ENCODE measurements at places on chromosomes 2 and 18. TPM values are rescaled to one million over a fixed set of nuclear protein-coding genes. Genes with fewer than 3 reads are reported as not detected.

Gene CNTNAP5
- not detected for total RNA-seq

Gene GREB1
- 0.33 TPM for total RNA-seq

Gene BCL11A
- not detected for total RNA-seq

Gene CCDC85A
- total RNA-seq, result not detected

Gene PLEKHM3
- 5.4 TPM for total RNA-seq

Gene CCDC74B
- total RNA-seq, result 1.6 TPM

DNA sequence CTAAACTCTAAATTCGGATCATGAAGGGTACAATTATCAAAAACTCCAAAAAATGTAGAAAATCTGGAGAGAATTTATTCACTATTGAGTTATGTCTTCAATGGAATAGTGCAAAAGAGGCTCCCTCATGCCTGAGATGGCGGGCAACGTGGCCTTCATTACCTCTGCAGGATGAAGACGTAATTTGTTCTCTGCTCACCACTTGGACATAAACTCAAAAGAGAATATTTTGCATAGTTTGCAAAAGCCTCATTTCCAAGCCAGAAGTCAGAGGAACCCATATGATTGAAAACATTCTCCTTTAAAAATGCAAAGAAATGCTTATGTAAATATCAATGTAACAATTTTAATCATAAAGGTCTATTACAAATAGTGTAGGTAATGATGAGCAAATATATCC is 58.7 kb downstream of the SLC25A12 start:
- H3K4me1 ChIP-seq, result no peaks in the 10 kb centered on the region
- no peak for DNase-seq
- H3K27ac ChIP-seq, result no peak overlapping the region
- no peak overlapping the region for H3K4me3 ChIP-seq
- H3K36me3 ChIP-seq, result peaks cover 75% of the 10 kb centered on the region

DNA sequence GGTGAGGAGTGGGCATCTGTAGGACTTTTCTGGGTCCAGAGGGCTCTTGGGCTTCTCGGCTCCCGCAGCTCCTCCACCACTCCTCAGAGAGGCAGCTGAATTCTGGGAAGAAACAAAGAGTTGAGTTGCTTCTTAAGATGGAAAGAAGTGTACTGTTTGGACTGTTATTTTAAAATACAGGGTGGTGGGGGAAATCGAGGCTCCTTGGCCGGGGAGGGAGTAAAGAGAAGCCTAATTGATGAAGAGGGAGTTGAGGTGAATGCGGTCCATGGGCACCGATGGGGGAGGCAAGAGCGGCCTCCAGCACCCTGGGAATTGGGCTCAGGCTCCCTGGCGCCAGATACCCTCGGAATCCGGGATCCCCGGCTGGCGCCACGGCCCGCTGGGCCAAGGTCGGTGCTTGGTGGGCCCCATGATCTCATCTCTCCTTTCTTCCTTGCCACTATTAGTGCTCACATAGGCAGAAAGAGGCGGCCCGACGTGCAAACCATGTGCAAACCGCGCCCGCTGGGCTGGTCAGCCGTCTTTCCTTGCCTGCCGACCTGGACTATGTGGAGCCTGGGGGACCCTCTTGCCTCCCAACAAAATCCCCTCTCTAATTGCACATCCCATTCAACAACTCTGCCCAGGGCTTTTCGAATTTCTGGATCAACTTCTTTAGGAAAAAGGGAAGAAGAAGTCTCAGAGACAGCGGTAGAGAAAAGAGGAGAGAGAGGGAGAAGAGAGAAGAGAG is 604 bp upstream of the SIX3 start:
- H3K4me3 ChIP-seq, result peak overlapping the region; percentile 63
- peaks cover 86% of the 10 kb centered on the region for H3K27me3 ChIP-seq
- DNase-seq, result no peak
- H3K4me1 ChIP-seq, result peaks cover 40% of the 10 kb centered on the region

DNA sequence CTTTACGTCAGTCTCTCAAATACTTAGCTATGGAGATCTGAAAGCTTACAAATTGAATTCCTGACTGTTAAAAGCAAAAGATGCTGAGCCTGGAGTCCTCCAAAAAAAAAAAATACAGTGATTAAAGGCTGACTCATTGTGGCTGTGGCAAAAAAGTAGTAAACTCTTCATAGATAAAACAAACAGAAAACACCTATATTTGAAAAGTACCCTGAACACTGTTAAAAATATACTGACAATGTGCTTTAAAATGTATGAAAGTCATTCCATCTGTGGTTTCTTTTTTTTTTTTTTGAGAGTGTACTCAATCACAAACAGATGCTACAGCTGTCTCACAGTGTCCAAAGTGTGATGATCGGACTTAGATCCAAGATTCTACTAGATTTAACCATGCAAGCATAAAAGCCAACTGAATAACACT is 267.6 kb upstream of the CYP26B1 start:
- no peaks in the 10 kb centered on the region for H3K36me3 ChIP-seq
- no peaks in the 10 kb centered on the region for H3K27me3 ChIP-seq
- no peak overlapping the region for H3K27ac ChIP-seq
- no peaks in the 10 kb centered on the region for H3K4me1 ChIP-seq

GRCh38 chr2:38981670-38982357 is 92.1 kb downstream of the ARHGEF33 start:
- H3K36me3 ChIP-seq, result peaks cover 51% of the 10 kb centered on the region
- H3K27me3 ChIP-seq, result no peaks in the 10 kb centered on the region
- no peak overlapping the region for H3K27ac ChIP-seq

DNA sequence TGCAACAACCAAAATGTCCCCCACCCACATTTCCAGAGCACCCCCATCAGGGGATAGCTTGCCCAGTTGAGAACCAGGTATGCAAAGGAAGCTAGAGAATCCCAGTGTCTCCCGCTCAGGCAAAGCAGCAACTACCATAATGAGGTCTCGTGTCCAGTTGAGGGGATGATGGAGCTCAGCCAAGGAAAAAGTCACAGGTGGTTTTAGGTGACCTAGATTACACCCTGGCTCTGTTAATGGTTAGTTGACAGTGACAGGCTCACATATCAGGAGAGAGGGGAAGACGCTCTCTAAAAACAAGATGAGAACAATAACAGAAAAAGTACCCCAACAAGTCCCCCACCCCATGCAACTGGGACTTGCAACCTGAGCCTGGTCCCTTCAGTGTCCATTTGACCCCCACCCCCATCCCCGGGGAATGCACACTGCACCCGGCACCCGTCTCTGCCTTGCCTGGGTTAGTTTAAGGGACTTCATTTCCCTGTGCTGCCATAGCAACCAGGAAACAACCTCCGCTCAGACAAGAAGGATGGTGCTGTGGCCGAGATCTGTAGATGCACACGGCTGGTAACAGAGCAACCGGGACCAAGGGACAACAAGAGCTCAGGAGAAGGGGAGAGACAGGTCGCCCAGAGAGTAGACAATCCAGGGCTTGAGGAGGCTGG is at the start of gene KIAA2012:
TSS of gene KIAA2012 (plus strand) at position 519 of the 665 bp plus-strand sequence. CDS start 373 bp downstream, outside the sequence.
- no peak within 1 kb of the TSS for H3K27ac ChIP-seq
- H3K36me3 ChIP-seq, result no peaks in the 10 kb centered on the region
- no peak for DNase-seq
- H3K4me1 ChIP-seq, result no peaks in the 10 kb centered on the region

- H3K4me3 ChIP-seq, result no peak overlapping the region
- H3K27ac ChIP-seq, result no peak overlapping the region
- peaks cover 20% of the 10 kb centered on the region for H3K27me3 ChIP-seq
- H3K4me1 ChIP-seq, result no peaks in the 10 kb centered on the region
These were observed 150.7 kb upstream of the SPRED2 start for GRCh38 chr2:65583061-65583460.

DNA sequence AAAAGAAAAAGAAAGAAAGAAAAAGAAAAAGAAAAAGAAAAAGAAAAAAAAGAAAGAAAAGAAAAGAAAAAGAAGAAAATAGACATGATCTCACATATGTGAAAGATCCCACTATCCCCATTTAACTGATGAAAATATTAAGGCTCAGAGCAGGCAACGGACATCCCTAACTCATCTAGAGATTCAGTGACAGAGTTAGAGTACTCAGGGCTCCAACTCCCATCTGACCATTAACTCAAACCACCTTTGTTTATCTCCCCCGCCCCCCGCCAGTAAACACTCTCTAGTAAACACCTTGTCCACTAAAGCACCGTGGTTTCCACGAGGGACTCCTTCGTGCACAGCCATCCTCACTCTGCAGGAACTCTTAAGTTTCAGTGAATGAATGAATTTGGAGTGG is 142.9 kb downstream of the TGIF1 start:
- no peak for DNase-seq
- no peaks in the 10 kb centered on the region for H3K27me3 ChIP-seq
- H3K27ac ChIP-seq, result peak overlapping the region; percentile 98
- peak overlapping the region; percentile 92 for H3K4me3 ChIP-seq

DNA sequence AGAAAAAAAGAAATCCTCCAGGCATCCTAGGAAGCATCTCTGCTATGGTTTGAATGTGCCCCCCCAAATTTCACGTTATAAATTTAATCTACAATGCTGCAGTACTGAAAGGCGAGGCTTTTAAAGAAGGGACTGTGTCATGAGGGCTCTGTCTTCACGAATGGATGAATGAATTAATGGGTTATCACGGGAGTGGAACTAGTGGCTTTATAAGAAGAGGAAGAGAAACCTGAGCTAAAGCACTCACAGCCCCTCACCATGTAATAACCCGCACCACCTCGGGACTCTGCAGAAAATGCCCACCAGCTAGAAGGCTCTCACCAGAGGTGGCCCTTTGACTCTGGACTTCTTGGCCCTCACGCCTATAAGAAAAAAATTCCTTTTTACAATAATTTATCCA is 27.6 kb downstream of the RNU4ATAC start:
- no peaks in the 10 kb centered on the region for H3K36me3 ChIP-seq
- no peaks in the 10 kb centered on the region for H3K27me3 ChIP-seq
- peaks cover 20% of the 10 kb centered on the region for H3K4me1 ChIP-seq
- H3K27ac ChIP-seq, result no peak overlapping the region
- DNase-seq, result no peak

GRCh38 chr2:100211521-100211920 is 69.1 kb upstream of the AFF3 start:
- H3K4me3 ChIP-seq, result no peak overlapping the region
- H3K27me3 ChIP-seq, result peaks cover 2% of the 10 kb centered on the region

- peaks cover 33% of the 10 kb centered on the region for H3K4me1 ChIP-seq
- peak; percentile 74 for DNase-seq
- peak overlapping the region; percentile 76 for H3K27ac ChIP-seq
- no peak overlapping the region for H3K4me3 ChIP-seq
These were observed 37.5 kb downstream of the POLR1A start for GRCh38 chr2:86068136-86068588.

DNA sequence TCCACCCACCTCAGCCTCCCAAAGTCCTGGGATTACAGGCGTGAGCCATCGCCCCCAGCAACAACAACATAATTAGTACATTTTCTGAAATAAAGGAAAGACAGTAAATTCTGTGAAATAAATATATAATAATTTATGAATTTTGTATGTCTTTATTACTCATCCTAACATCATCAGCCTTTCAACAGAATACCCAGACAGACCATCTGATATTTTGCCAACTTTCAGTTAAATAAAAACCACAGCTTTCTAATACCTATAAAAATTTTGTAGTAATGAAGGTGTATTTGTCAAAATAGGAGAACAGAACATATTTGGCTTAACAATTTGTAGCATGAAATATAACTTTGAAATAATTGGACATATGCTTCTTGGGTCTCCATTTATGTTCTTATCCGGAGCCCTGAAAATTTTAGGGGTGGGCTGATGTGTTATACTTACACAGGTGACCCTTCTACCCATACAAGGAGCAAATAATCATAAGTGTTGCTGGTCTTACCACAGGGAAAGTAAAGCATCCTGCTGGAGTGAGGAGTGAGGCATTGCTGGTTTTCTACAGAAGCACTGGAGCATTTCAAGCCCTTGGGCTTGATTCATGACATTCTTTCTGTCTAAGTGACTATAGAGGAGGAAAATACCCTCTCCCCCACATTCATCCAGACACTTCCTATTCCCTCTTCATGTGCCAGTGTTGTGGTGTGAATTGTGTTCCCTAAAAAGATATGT is 99.3 kb downstream of the SPOPL start:
- no peaks in the 10 kb centered on the region for H3K4me1 ChIP-seq
- H3K27me3 ChIP-seq, result no peaks in the 10 kb centered on the region
- no peaks in the 10 kb centered on the region for H3K36me3 ChIP-seq
- no peak for DNase-seq
- no peak overlapping the region for H3K27ac ChIP-seq
- H3K4me3 ChIP-seq, result no peak overlapping the region

- DNase-seq, result no peak
- no peak overlapping the region for H3K4me3 ChIP-seq
- no peaks in the 10 kb centered on the region for H3K36me3 ChIP-seq
- no peak overlapping the region for H3K27ac ChIP-seq
These were observed 615.6 kb upstream of the SOX11 start for GRCh38 chr2:5076599-5076998.

DNA sequence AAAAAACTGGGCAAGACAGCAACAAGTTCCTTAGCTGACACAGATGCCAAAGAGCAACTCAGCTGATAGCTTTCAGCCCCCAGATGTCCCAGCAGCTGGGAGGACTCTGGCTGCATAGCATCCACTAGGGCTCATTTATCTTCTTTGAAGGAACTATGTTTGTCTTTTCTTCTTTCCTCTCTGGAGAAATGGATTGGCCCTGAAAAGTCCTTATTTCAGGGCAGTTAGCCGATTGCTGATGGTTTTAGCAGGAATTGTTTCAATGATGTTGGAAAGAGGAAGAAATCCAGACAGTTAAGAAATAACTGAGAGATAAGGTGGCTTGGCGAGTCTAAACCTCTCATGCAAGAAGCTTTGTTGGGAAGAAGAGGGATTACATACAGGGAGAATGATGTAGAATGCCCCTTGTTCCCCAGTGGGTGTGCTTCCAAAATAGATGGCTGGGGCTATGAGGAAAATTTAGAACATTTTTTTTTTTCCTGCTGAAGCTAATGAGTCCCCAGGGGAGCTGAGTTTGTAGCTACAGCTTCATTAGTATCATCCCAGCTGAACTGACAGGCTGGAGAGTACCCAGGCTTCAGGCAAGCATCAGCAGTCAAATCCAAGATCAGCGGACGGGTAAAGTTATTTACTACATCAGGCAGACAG is 33.6 kb upstream of the SERPINE2 start:
- no peaks in the 10 kb centered on the region for H3K36me3 ChIP-seq
- H3K27me3 ChIP-seq, result peaks cover 9% of the 10 kb centered on the region
- no peaks in the 10 kb centered on the region for H3K4me1 ChIP-seq
- H3K27ac ChIP-seq, result no peak overlapping the region
- H3K4me3 ChIP-seq, result no peak overlapping the region

- DNase-seq, result no peak
- no peaks in the 10 kb centered on the region for H3K36me3 ChIP-seq
- no peaks in the 10 kb centered on the region for H3K27me3 ChIP-seq
- H3K27ac ChIP-seq, result no peak overlapping the region
- H3K4me1 ChIP-seq, result no peaks in the 10 kb centered on the region
These were observed 7.5 kb upstream of the KLHL30 start for GRCh38 chr2:238130696-238131628.
